IMR-90 (cell line): ENCODE measurements at places on chromosomes 5 and 9. TPM values are rescaled to one million over a fixed set of nuclear protein-coding genes. Genes with fewer than 3 reads are reported as not detected.

DNA sequence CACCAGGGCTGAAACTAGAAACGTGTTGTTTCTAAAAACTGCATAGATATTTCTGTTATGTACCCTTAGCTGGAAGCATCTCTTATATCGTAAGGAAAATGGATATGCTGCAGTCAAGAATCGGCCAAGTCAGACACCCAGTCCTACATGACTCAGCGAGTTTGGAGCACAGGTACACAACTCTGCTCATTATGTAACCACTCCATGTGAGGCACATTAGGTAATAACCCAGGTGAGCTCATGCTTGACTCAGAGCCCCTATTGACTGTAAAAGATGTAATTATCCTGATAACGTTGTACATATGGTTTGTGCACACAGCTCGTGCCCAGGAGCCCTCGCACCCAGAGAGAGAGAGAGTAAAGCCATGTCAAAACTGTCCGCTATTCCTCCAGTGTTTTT lies 593.7 kb upstream of the ACO1 start:
- no peak for DNase-seq

GRCh38 chr9:133423216-133423615 lies 1.0 kb downstream of the ADAMTS13 start:
- peak; percentile 69 for DNase-seq

- no peak for DNase-seq
These were observed 13.0 kb upstream of the DAB2IP start for GRCh38 chr9:121638399-121638798.

DNA sequence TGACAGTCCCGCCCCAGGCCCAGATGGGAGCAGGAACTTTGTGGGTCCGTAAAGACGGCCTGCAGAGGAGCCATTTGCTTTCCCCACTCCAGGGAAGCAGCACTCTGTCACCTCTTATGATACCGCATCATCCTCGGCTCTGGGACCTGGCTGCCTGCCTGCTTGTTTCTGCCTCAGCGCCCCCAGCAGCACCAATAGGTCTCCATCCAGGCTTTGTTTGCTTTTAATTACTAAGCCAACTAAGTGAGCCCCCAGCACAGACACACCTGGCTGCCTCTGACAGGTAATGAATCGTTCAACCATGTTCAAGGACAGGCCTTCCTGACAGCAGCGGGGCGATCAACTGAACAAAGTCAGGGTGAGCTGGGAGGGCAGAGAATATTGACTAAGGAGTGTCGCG lies 141.4 kb downstream of the C5orf15 start:
- DNase-seq: no peak

DNA sequence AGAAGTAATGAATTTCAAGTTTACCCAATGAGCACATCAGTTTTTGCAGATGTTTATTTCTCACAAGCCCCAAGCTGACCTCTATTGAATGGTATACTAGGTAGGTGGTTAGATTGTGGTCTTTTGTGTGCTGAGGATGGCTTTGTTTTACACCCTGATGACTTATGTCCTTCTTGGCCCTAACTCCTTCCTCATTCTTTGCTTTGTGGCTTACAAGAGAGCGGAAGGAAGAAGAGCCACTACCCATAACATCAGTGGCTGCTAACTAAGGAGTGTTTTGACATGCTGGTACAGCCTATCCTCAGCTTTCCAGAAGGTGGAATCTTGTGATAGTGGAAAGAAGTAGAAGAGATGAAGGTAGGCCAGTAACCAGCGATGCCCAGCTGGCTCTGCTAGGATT lies 85.7 kb upstream of the NTRK2 start:
- DNase-seq: no peak

DNA sequence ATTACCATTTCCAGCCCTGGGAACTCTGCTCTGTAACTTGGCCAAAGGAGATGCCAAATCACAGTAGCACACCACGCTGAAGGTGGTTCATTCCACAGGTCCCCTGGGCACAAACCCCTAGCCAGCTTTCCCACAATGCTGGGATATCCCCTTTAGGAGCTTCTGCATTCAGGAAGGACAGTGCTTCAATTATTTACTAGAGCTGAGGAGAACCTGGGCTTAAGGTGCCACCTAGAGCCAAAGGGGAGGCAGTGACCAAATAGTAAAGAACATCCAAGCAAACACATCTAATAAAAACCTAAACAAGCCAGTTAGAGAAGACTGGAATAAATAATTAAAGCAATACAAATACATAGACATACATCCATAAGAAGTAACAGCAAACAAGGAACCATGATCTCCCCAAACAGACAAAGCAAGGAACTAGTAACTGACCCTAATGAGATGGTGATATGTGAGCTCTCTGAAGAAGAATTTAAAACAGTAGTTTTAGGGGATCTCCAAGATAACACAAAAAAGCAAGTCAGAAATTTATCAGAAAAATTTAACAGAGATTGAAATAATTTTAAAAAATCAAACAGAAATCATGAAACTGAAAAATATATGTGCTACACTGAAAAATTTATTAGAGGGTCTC lies 14.6 kb downstream of the KIF4B start:
- no peak for DNase-seq

DNA sequence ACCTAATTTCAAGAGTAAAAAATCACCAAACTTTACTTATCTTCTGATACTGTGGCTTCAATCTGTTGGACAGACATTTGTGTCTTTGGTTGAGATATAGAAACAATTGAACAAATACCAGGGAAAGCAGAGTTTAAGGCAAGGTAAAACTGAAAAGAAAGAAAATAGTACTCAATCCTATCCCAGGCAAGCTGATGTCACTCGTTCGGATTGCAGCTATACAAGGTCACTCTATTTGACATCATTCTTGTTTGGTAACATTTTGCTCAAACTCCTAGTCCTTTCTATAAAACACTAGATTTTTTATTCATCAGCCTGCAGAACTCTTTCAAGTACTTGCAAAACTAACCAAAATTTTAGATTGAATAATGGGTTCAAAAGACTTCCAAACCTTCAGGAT lies 91.9 kb upstream of the ANKRD55 start:
- DNase-seq: no peak

- no peak for DNase-seq
These were observed 68.9 kb upstream of the LPAR1 start for GRCh38 chr9:111107141-111107540.

GRCh38 chr9:88892724-88893123 lies 98.5 kb upstream of the S1PR3 start:
- no peak for DNase-seq

GRCh38 chr9:18526685-18527084 lies 52.7 kb downstream of the ADAMTSL1 start:
- no peak for DNase-seq

DNA sequence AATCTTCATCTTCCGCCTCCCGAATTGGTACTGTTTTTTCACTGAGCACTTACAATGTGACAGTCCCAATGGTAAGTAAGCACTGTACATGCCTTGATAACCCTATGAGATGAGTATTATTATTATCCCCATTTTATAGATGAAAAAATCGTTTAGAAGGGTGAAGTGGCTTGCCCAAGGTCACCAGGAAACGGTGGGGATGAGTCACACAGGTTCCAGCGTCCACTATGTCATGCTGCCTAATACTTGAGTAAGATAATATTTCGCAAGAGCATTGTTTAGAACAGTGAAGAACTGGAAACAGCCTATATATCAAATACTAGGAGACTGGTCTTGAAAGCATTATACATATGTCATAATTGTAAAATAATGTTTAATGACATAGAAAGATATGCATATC lies 12.9 kb downstream of the HAND1 start:
- DNase-seq: peak; percentile 74

GRCh38 chr9:107739601-107740082 lies 250.1 kb upstream of the KLF4 start:
- peak; percentile 15 for DNase-seq

DNA sequence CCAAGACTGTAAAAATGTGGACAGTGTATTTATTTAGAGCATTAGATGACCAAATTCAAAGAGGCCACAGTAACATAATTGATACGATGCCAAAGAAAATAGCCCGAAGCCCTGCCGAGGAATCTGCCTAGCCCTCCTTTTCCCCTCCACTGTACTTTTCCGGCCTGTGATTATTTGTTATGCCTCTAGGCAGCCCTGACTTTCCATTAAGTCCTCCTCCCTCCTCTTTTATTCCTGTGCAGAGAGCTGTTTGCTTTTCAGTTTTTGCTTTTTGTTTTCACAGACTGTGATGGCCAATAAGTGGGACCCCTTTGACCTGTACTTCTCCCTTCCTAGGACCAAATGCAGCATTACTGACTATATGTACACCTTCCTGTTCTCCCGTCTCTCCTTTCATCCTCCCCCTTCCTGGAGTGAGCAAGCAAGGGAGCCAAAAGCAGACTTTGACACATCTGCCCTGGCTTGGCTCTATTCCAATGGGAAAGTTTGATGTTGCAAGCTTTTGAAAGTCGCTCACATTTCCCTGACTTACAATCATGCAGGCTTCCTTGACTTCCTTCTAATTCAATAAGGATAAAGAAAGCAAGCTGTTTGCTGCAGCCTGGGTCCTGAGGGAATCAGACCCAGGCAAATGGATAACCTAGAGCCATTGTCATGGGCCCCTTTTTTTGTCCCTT lies 76.1 kb downstream of the NREP start:
- DNase-seq: peak; percentile 97

- DNase-seq: peak; percentile 72
These were observed 139.7 kb upstream of the VCAN start for GRCh38 chr5:83331842-83332241.

DNA sequence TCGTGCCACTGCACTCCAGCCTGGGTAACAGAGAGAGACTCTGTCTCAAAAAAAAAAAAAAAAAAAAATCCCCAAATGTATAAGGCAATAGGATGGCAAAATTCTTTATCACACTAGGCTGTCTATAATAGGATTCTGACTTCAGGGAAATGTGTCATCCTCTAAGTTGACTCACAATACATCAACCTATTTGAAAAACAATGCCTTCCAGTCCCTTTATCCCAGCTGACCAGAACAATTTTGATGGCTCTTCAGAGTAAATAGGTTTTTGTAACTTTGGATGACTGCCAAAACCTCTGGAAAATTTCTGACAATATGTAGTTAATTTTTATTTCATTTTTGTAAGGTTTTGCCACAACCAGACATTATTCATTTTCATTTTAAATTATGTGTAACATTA lies 184.1 kb downstream of the CCDC192 start:
- DNase-seq: no peak

- DNase-seq: no peak
These were observed 147.5 kb downstream of the CAAP1 start for GRCh38 chr9:26745111-26745510.

GRCh38 chr5:19261879-19262278 lies 726.1 kb downstream of the CDH18 start:
- no peak for DNase-seq

GRCh38 chr5:124773315-124774311 lies 27.2 kb upstream of the ZNF608 start:
- DNase-seq: no peak

- peak; percentile 56 for DNase-seq
These were observed 798 bp downstream of the PITX1 start for GRCh38 chr5:135032999-135033861.

- peak; percentile 84 for DNase-seq
These were observed 103.2 kb downstream of the USP20 start for GRCh38 chr9:129938291-129938979.

GRCh38 chr9:21806644-21807043 lies 4.2 kb downstream of the MTAP start:
- no peak for DNase-seq

GRCh38 chr5:84301535-84301934 lies 83.1 kb downstream of the EDIL3 start:
- peak; percentile 56 for DNase-seq

GRCh38 chr5:6176102-6176693 lies 202.1 kb downstream of the MED10 start:
- no peak for DNase-seq

GRCh38 chr9:92590377-92590776 lies 54.6 kb upstream of the ECM2 start:
- peak; percentile 48 for DNase-seq

DNA sequence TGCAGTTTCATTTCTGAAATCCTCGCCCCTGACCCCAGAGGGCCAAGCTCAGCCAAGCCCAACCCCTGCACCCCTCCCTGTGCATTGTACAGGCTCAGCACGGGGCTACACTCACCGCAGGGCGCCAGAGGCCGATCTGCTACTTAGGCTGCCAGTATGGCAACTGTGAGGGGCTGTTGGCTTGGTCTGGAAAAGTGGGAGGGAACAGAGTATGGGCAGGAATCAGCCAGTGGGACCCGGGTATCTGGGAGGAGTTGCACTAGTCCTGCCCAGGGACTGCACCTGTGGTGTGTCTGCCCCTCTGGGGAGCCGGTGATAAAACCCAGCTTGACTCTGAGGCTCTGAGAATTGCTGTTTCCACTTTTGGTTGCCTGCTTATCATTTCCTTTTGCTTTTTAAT lies 167.4 kb upstream of the KIF2A start:
- no peak for DNase-seq

DNA sequence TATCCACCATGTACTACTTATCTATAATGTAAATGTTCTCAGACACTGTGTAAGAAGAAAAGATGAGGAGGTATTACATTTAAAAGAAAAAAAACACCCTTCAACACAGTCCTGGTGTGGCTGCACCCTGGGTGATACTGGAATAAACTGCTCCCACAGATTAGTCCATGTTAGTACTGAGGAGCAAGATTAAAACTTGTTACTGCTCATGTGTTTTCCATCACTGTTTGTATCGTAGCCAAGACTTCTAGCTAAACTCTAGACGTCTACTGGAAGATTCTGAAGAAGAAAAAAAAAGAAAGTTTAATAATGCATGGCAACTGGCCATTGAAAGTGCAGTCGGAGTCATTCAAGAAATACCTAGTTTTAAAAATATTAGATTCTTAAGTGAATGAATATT lies at the start of gene ASPN:
Gene ASPN, minus strand, starts transcription at position 178 of the 400 bp plus-strand sequence.
- peak; percentile 71 for DNase-seq

The SLC36A2 gene
- total RNA-seq: not detected in 2 replicates

The C9orf50 gene
- total RNA-seq: not detected in 2 replicates

The ANKRD20A1 gene
- under 0.01 and 0.18 TPM in 2 replicates for total RNA-seq

The FPGS gene
- total RNA-seq: 43.9 and 45.5 TPM in 2 replicates

The ADAMTS6 gene
- 160 and 173 TPM in 2 replicates for total RNA-seq

The PIP5KL1 gene
- total RNA-seq: 0.28 and 0.36 TPM in 2 replicates

The NME5 gene
- under 0.01 and 0.18 TPM in 2 replicates for total RNA-seq

The GABRA1 gene
- total RNA-seq: not detected in 2 replicates

The IL11RA gene
- total RNA-seq: 6.9 and 8.2 TPM in 2 replicates

The QRFP gene
- not detected in 2 replicates for total RNA-seq

The FST gene
- 141 and 187 TPM in 2 replicates for total RNA-seq

The SPATA31C1 gene
- total RNA-seq: not detected in 2 replicates

The IER5L gene
- total RNA-seq: 12.5 and 14.4 TPM in 2 replicates
